ENCODE measurements at places on chromosomes 1 and 21.

DNA sequence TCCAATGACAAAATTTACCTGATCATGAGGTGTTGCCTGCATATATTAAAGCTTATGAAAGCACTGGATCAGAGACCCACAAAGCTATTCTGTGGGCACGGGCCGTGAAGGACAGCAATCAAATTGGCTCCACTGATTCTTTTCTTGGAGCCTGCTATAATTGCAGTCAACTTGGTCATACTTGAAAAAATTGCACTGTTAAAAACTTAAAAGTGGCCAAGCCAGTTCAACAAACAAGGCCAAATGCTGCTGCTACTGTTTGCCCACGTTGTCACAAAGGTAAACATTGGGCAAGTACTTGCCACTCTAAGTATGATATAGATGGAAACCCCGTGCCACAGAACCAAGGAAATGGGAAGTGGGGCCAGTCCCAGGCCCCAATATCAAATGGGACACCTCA is 37.8 kb downstream of the CYP4A11 start:
- no peak for DNase-seq

GRCh38 chr1:101295209-101295608 is 58.4 kb downstream of the S1PR1 start:
- no peak for DNase-seq

- no peak for DNase-seq
These were observed 85.2 kb downstream of the SDCCAG8 start for GRCh38 chr1:243341074-243341473.

- DNase-seq, result no peak
These were observed 124.9 kb upstream of the SMYD2 start for GRCh38 chr1:214155987-214156625.

DNA sequence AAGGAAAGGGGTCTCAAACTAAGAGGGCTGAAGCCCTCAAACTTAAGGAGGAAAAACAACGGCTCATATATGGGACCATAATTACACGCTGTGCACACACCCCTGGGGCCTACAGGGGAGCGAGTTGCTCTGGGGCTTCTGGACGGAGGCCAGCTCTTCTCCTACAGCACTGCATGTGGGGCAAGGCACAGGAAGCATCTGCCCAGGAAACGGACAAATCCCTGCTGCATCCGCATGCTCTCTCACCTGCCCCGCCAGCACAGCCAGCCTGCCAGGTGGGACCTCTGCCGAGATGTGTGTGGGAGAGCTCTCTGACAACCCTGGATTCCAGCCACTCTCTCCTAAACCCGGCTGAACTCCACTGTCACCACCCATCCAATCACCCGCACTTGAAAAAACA is 54.1 kb downstream of the MRPL37 start:
- DNase-seq, result peak; percentile 89

DNA sequence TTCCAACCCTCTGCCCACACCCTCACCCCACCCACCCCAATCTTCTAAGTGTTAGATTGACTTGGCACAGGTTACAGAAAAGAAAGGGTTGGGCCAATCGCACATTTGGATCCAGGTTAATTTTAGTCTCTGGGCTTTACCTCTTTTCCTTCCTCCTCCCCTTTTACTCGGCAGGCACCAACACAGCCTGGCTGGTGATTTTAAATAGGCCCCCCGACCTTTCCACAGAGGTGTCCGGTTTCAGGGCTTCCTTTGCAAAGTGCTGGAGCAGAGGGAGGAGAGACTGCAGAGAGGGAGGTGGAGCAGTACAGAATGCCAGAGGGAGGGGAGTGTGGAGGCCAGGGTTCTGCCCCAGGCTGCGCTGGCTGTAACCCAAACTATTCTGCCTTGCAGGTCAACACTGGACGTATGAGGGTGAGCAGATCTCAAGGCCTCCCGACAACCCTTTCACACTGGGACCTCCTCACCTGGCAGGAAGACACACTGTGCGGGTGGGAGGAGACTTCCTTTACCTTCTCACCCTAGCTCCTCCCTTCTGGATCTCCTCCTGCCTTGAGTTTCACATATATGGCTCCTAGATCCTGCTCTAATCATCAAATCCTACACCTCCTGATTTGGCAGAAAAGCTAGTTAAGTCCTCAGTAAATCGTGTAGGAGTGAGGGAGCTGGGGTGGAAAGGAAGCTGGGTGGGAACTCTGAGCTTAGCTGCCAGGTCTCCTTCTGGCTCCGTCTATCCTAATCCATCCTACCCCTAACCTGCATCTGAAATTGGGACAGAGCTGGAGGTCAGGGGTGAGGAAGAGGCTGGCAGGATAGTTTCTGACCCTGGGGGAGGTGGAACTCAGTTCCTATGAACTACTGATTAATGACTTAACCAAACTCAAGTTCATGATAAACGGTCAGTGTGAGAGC is 2.4 kb downstream of the CA14 start:
- DNase-seq, result peak; percentile 78

GRCh38 chr21:42480736-42481135 is 15.3 kb downstream of the RSPH1 start:
- DNase-seq, result no peak

DNA sequence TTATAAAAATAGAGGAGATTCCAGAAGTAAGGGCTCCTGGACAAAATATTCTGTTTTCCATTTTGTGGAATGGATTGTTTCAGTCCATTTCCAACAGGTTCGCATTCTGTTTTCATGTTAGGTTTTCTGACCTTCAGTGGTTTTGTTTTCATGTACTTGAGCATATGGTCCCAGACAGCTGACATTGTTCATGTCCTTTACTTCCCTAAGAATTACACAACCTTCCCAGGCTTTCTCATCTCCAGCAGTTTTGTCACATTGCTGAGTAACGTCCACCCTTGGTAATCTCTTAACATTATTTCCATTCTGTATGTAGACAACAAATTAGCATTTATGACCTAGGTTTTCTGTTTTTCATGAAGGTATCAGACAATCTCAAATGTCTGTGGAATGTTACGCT is 21.0 kb upstream of the ERRFI1 start:
- no peak for DNase-seq

DNA sequence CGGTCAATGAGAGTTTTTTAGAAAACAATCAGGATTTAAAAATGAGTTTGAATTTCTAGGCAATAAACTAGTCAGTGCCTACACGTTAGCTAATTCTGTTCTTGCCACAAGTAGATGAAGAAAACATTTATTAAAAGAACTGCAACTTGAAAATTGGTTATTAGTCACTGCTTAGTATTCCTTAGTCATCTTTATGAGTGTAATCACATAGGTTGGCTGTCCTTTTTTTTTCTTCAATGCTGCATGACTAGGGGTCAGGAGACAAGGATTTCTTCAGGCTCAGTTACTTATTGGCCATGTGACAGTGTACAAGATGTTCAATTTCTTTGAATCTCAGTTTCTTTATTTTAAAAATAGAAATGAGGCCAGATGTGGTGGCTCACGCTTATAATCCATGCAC is 17.1 kb downstream of the SOAT1 start:
- DNase-seq, result no peak

DNA sequence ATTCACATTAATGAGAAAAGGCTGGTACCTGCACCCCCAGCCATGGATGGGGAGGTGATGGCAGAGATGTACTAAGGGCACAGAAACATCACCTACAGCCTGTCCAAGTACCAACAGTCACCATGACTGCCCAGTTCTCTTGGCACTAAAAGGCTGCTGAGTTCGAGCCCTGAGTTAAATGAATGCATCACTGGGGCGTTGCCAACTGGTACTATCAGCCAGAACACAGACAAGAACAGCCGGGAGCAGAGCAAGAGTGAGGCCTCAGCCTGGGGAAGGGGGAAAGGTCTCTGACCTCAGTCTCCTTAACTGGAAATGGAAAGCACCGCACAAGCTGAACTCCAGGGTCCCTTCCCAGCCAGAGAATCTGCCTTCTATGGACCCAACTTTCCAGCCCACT is 60.5 kb downstream of the GLIS1 start:
- DNase-seq, result no peak

DNA sequence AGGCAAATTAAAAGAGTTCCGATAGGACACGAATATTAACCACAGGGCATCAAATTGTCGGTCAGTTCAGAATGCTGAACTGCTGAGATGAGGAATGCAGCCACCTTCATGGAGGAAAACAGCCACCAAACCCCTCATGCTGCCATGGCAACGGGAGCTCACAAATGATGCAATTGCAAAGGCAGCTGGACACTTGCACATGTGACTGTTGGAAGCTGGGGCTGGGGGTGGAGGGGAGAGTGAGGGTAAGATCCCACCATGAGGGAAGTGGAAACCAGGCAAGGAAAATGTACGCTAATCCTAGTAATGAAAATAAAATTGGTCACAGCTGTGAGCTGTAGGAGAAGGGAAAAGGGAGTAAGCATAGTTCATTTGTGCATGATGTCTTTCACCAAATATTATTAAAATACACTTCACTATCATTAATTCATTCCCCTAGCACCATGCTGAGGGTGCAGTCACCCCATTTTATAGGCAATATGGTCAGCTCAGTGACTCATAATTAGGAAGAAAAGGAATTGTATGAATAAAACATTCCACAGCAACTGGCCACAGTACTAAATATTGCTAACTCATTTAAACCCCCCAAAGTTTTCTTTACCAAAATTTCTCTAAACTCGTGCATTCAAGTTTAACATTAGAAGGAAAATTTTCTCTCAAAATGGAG is 15.3 kb downstream of the BECN2 start:
- no peak for DNase-seq

DNA sequence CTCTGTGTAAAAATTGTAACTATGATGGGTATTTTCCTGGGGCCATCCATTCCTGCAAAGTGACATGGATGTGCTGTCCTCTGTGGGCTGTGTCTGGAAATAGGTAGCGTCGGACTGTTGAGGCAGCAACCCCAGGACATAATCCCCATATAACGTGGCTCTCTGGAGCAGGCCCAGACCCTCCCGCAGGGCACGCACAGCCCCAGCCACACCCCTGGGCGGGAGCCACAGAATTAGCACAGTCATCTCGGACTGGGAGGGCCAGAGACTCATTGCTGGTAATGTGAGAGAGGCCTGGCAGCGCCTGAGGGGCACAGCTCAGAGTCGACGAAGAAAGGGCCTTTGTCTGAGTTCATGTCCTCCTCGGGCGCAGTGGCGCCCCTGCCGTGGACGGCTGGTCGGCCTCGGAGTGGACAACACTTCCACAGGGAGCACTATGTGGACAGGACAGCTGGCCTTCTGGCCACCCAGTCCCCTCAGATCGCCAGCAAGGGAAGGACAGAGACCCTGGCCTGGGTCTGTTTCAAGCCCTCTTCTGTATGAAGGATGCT is 20.1 kb downstream of the SIM2 start:
- no peak for DNase-seq

DNA sequence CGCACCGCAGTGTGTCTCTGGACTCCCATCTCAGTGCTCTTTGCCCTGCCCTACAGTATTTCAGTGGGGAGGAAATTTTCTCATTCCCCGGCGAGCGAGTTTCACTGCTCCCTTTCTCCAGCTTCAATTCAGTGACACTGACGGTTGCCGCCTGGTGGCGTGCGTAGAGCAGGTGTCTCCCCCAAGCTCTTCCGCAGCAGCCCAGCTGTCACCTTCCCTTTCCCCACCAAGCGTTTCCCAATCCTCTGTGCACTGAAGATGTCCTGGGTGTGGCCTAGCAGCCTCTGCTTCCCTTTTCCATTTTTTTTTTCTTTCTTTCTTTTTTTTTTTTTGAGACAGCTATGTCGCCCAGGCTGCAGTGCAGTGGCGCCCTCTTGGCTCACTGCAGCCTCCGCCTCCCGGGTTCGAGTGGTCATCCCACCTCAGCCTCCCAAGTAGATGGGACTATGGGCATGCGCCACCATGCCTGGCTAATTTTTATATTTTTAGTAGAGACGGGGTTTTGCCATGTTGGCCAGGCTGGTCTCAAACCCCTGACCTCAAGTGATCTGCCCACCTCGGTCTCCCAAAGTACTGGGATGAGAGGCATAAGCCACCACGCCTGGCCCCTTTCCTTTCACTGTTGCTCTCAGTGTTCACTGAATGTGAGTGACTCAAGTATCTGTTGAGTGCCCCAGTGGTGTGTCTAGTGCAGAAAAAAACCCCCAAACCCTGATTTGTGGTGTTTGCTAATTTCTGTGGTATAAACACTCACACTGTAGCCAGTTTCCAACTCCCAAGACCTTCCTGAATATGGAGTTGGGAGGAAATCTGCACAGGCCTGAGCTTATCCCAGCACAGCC is 30.1 kb downstream of the TNFRSF1B start:
- DNase-seq, result peak; percentile 93

DNA sequence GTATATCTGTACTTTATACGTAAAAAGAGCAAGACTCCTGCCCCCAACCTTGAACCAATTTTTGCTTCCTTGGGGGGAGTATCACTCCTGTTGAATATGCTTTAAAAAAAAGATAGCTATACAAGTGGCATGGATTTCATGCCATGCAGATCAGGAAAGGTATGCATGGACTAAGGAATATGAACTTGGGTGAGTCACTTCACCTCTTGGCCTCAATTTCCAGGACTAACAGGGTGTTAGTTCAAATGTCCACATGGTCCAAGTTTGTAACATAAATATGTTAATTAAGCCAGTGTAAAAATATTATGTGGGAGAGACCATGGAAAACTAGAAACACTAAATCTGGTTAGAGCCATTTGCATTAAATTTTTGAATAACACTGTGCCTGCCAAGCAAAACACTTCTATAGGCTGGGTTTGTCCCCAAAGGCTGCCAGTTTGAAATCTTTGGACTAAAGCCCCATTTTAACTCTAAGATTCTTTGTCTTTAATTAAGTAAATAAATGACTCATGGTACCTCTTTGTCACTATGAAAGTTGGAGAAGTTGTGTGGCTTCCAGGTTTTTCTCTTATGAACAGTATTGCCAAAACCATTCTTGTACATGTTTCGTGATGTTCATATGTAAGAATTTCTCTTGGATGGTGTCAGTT is 33.1 kb downstream of the FAM177B start:
- no peak for DNase-seq

GRCh38 chr1:94209982-94210381 is 27.4 kb downstream of the ARHGAP29 start:
- DNase-seq, result no peak

- peak; percentile 88 for DNase-seq
These were observed 4.1 kb downstream of the KIF21B start for GRCh38 chr1:201019321-201019977.

GRCh38 chr1:64906447-64906846 is 59.9 kb downstream of the JAK1 start:
- DNase-seq, result no peak

- no peak for DNase-seq
These were observed 39.5 kb upstream of the MCOLN3 start for GRCh38 chr1:85087659-85088407.

DNA sequence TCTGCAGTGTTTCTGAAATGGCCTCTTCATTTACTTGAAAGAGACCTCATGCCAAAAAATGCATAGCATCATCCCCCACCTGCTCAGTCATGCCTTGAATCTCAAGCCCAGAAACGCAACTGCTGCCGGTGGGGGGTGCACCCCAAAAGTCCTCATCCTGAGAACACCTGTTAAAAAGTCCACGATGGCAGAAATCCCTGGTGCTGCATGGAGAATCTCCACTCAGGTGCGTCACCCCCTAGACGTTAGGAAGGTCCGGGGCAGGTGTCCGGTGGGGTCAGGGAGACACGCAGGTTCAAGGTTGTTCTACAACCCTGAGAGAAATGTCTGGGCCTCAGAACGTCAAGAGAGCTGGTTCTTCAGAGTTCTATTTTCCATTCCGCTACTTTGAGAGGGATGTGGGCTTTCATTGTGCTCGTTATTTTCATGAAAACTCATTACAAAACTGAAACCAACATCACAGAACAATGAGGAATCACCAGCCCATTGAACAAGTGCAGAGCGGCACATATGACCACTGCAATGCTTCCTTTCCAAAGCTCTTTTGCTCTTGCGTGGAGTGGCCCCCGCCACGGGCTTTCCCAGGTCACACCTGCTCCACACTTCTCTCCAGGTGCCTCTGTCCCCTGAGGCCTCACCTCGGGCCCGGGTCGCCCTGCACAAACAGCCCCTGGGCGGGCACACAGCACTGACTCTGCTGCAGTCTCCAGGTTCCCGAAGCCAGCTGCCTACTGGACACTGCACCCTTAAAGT is 201.9 kb downstream of the TOMM20 start:
- no peak for DNase-seq

All from Kasumi-1 (cell line).